Smooth muscle cell of the umbilical artery (primary cell): ENCODE measurements at places on chromosomes 4 and X. TPM values are rescaled to one million over a fixed set of nuclear protein-coding genes. Genes with fewer than 3 reads are reported as not detected.

IQCM gene
- total RNA-seq = not detected in 2 replicates

CFAP47 gene
- total RNA-seq = under 0.01 TPM in 1 of 2 replicates, not detected in the other

TEC gene
- under 0.01 and 0.78 TPM in 2 replicates for total RNA-seq

QRFPR gene
- total RNA-seq = not detected in 2 replicates

TRIM61 gene
- 3.0 and 6.8 TPM in 2 replicates for total RNA-seq

NPNT gene
- 0.14 and 0.30 TPM in 2 replicates for total RNA-seq

SFRP2 gene
- not detected in 2 replicates for total RNA-seq

PQBP1 gene
- total RNA-seq = 25.8 and 29.2 TPM in 2 replicates

LEF1 gene
- total RNA-seq = under 0.01 and 0.28 TPM in 2 replicates

TMEM128 gene
- 15.1 and 18.4 TPM in 2 replicates for total RNA-seq

SLAIN2 gene
- total RNA-seq = 27.0 and 30.7 TPM in 2 replicates

ACE2 gene
- total RNA-seq = 0.05 TPM in 1 of 2 replicates, not detected in the other

AKAP4 gene
- not detected in 2 replicates for total RNA-seq

SMIM10 gene
- total RNA-seq = 1.8 and 3.6 TPM in 2 replicates

ARMCX6 gene
- total RNA-seq = 29.0 and 35.9 TPM in 2 replicates

TMSB15A gene
- 2.4 and 6.9 TPM in 2 replicates for total RNA-seq

NBDY gene
- total RNA-seq = 5.0 and 8.6 TPM in 2 replicates

F11 gene
- total RNA-seq = not detected in 2 replicates

OPHN1 gene
- 3.9 and 13.1 TPM in 2 replicates for total RNA-seq

NR3C2 gene
- 1.8 TPM in 2 replicates for total RNA-seq

PPEF2 gene
- total RNA-seq = not detected in 2 replicates

FRMD7 gene
- under 0.01 and 0.05 TPM in 2 replicates for total RNA-seq

BST1 gene
- total RNA-seq = 6.6 and 12.8 TPM in 2 replicates

CLDN34 gene
- total RNA-seq = not detected in 2 replicates

KDR gene
- 0.88 and 6.8 TPM in 2 replicates for total RNA-seq

CXCL6 gene
- 47.2 and 149 TPM in 2 replicates for total RNA-seq

ATP2B3 gene
- total RNA-seq = under 0.01 and 0.09 TPM in 2 replicates
